ENCODE measurements at places on chromosomes 11 and 22.

GRCh38 chr22:27620367-27621154 is 181.0 kb downstream of the MN1 start:
- no peak overlapping the region for H3K27ac ChIP-seq
- no peaks in the 10 kb centered on the region for H3K27me3 ChIP-seq
- no peaks in the 10 kb centered on the region for H3K4me1 ChIP-seq
- DNase-seq: no peak
- no peaks in the 10 kb centered on the region for H3K36me3 ChIP-seq
- no peak overlapping the region for H3K4me3 ChIP-seq

GRCh38 chr11:65308281-65308891 is 6.3 kb upstream of the CDC42EP2 start:
- H3K4me1 ChIP-seq: peaks cover 4% of the 10 kb centered on the region

GRCh38 chr11:34226210-34226609 is 120.8 kb downstream of the NAT10 start:
- no peaks in the 10 kb centered on the region for H3K27me3 ChIP-seq
- peaks cover 13% of the 10 kb centered on the region for H3K4me1 ChIP-seq
- DNase-seq: no peak
- H3K27ac ChIP-seq: no peak overlapping the region

GRCh38 chr22:27832606-27833005 is 31.1 kb upstream of the MN1 start:
- H3K4me1 ChIP-seq: peaks cover 4% of the 10 kb centered on the region
- H3K27me3 ChIP-seq: no peaks in the 10 kb centered on the region
- DNase-seq: no peak
- H3K36me3 ChIP-seq: no peaks in the 10 kb centered on the region
- H3K4me3 ChIP-seq: no peak overlapping the region

DNA sequence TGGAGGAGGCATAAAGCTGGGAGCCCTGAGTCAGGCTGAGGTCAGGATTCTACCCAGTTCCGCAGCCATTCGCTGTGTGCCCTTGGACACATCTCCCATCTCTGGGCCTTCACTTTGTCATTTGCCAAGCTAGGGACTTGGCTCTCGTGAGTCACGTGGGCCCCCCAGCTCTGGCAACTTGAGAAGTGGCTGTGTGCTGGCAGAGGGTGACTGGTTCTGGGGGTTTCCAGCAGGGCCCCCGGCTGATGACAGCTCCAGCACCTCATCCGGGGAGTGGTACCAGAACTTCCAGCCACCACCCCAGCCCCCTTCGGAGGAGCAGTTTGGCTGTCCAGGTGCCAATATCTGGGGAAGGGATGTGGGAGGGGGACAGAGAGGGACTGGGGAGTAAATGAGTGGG is 46.6 kb downstream of the CD6 start:
- no peak overlapping the region for H3K27ac ChIP-seq
- H3K27me3 ChIP-seq: no peaks in the 10 kb centered on the region
- DNase-seq: no peak

GRCh38 chr11:75474240-75474639 is 41.2 kb upstream of the KLHL35 start:
- H3K36me3 ChIP-seq: no peaks in the 10 kb centered on the region
- H3K4me3 ChIP-seq: no peak overlapping the region
- no peak overlapping the region for H3K27ac ChIP-seq

Measured in ascending aorta (tissue), 2 donors.